ENCODE measurements at places on chromosomes 5 and 9.

DNA sequence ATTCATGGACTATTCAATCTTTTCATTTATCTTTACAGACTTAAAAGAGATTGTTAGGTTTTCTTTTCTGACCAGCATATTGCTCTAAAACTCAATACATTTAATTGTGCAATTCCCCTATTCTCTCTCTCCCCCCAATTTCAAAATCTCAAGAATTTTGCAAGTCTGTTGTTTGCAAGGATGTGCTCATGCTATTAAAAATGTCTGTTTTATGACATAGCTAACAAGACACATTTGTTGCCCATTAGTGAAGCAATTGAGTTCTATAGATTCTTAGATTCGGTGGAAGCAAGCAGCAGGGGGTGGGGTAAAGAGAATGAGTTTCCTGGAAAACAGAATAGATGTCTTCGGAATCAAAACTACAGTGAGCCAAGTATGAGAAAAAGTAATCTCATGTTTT is 8.5 kb upstream of the CSNK1A1 start:
- no peak for DNase-seq

- no peak for DNase-seq
Observed at GRCh38 chr5:56608217-56608925, 207.0 kb upstream of the MAP3K1 start.

DNA sequence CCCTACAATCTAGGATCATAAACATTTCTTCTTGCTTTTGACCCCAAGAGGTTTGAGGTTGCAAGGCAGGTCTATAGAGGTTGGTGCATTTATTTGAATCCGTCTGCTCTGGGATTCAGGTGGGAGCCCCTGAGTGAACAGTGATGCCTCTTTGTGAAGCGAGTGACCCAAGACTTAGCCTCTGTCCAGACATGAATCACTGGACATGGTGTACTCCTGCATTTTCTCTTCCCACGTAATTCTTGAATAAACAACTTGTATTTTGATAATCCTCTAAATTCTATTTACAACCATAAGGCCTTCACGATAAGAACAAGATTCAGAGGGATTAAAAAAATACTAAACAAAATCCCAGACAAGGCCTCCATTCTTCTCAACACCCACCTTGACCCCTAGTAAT is 67.5 kb upstream of the PLPP6 start:
- no peak for DNase-seq

GRCh38 chr9:93464395-93464794 is 11.0 kb upstream of the FAM120AOS start:
- DNase-seq = no peak

DNA sequence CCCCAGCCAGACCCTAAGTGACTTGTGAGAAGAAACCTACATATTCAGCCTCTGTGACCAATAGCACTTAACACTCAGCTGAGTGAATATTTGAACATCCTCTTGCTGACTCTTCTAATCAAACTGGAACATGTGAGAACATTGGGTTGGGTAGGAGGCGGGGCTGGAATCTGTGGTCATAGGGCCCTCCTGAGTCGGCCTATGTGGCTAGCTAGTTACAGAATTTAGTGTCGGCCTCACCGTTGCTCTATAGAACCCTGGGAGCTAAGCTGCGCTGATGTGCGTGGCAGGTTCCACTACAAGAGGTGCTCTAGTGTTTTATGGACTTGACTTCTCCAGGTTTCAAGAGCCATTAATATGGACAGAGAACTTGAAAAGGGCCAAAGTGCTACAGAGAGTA is 138.8 kb downstream of the DROSHA start:
- no peak for DNase-seq

- no peak for DNase-seq
Observed at GRCh38 chr5:123950701-123951581, 439.0 kb downstream of the CSNK1G3 start.

DNA sequence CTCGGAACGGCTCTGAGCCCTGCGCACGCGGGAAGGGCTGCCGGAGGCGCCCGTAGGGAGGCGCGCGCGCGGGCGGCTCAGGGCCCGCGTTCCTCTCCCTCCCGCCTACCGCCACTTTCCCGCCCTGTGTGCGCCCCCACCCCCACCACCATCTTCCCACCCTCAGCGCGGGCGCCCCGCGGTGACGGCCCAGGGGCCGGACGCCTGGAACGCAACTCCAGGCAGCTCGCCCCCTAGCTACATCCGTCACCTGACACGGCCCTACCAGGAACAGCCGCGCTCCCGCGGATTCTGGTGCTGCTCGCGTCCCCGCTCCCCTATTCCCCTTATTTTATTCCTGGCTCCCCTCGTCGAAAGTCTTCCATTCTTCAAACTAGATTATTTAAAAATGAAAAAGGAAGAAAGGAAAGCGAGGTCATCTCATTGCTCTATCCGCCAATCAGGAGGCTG is at the start of gene CDKN2B-AS1:
Gene CDKN2B-AS1, plus strand, starts transcription at position 236 of the 450 bp plus-strand sequence.
- DNase-seq = no peak

DNA sequence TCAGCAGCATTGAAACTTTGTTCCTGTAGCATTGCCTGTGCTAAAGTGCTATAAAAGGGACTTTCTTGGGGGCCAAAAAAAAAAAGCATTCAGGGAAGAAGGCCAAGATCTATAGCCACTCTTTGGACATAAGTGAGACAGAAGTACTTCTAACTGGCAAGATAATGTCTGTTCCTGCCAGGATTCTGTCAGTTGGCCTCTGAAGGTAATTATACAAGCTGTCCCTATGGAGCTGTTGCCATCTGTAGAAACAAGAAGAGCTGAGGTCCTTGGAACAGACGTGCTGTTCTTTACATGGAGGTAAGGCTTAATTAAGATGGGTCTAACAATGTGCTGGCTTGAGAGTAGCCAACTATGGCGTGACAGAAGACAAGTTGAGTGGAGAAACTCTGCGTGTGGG is 9.7 kb downstream of the KIF20A start:
- no peak for DNase-seq

GRCh38 chr5:11734369-11734768 is 169.9 kb downstream of the CTNND2 start:
- DNase-seq = no peak

DNA sequence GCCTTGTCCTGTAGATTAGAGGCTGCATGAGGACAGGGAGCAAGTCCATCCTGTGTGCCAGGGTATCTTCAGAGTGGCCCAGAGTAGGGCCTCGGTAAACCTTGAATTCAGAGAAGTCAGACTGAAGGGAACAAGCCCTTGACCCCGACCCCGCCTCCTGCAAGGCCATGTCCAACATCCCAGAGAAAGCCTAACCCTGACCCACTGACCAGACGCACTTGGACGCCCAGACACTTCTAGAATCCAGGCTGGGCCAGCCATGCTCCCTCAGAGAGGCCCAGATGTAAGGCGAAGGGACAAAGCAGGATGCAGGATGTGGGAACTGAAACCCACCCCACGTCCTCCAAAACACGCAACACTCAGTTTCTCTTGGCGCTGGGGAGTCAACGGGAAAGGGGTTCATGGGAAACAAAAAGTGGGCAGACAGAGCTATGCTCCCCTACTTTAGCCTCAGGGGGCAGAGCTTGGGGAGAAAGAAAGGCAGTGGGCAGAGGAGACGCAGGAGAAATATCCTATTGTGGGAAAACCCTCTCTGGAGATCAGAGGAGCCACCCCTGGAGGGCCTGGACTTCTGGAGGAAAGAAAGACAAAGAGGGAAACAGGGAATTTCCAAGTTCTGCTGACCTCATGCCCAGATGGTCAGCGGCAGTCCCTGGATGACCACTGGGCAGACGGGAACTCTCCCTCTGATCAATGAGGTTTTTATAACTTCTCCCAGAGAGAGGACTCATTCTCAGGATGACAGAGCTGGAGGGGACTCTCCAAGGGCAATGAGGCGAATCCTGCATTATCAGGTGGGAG is 13.0 kb downstream of the TNIP1 start:
- DNase-seq = no peak

GRCh38 chr9:132409828-132410528 is at the start of gene CFAP77:
TSS of gene CFAP77 (plus strand) at chr9:132410211. CDS start at chr9:132410272, 61 bp downstream.
- no peak for DNase-seq

GRCh38 chr5:131821221-131821620 is 24.4 kb upstream of the FNIP1 start:
- DNase-seq = no peak

- no peak for DNase-seq
Observed at GRCh38 chr5:83492331-83492730, 20.8 kb downstream of the VCAN start.

GRCh38 chr9:70553707-70554673 is 139.5 kb upstream of the KLF9 start:
- DNase-seq = no peak

- DNase-seq = no peak
Observed at GRCh38 chr5:112317866-112318265, 101.2 kb downstream of the EPB41L4A start.

DNA sequence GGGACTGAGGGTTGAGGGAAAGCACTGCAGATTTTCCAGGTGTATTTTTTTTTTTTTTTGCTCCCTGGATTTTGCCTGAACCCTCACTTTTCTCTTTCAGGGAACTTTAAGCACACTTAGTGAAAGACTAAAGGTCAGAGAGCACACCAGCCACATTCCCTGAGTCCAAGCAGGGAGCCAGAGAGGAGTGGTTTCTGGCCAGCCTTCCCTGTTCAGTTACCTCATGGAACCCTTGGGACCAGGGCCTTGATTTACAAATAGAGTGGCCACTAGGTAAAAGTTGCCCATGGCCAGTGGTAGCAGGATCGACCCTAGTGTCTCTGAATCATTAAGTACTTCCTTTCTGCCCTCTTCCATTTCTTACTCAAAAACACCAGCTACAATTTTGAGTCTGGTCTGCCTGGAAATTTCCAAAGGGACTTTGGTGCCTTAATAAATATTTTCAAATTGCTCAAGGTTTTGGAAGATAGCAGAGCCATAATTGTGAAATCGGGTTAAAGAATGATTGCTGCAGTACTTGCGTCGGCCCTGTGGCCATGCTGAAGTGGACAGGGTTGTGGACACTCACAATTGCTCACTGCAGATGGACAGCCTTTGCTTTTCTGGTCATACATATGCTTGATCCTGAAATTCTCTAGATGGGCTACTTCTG is 14.5 kb downstream of the PALM2AKAP2 start:
- no peak for DNase-seq

DNA sequence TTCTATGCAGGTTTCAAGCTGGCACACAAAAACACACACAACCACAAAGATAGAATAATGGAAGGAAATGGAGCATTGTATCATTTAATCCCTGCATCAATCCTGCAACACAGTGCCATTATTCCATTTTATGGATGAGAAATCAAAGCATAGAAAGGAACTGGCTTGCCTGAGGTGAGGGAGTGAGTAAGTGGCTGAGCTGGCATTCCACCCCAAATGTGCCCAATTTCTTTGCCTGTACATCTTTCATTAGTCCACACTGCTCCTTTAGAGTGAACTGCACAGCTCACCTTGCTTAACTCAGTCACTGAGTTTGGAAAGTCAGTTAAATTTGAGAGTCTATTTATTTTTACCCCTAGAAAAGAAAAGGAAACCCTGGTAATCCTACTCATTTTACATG is 28.9 kb downstream of the ZNF366 start:
- DNase-seq = no peak

GRCh38 chr9:121937240-121937639 is 155.9 kb downstream of the TTLL11 start:
- DNase-seq = no peak

GRCh38 chr9:98342098-98342819 is 86.8 kb upstream of the TBC1D2 start:
- no peak for DNase-seq

DNA sequence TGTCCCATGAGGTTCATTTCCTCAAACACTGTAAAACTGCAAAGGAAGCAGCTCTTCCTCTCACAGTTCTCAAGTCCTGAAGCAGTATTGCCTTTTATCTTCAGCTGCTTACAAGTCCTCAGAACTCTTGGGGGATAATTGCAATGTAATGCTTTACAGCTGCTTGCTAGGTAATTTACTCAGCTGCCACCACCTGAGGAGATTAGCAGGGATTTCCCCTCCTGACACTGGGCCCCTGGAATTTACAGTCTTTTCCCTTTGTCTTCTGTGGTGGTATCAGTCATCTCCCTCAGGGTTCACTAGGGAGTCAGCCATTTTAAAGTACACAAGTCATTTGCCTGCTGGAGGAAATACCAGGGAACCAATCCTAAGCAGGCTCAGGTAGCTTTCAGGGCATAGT is 754.3 kb upstream of the GRAMD2B start:
- no peak for DNase-seq

- no peak for DNase-seq
Observed at GRCh38 chr9:123941524-123942070, 11.7 kb upstream of the DENND1A start.

GRCh38 chr5:10600626-10601245 is 36.9 kb downstream of the ANKRD33B start:
- no peak for DNase-seq

DNA sequence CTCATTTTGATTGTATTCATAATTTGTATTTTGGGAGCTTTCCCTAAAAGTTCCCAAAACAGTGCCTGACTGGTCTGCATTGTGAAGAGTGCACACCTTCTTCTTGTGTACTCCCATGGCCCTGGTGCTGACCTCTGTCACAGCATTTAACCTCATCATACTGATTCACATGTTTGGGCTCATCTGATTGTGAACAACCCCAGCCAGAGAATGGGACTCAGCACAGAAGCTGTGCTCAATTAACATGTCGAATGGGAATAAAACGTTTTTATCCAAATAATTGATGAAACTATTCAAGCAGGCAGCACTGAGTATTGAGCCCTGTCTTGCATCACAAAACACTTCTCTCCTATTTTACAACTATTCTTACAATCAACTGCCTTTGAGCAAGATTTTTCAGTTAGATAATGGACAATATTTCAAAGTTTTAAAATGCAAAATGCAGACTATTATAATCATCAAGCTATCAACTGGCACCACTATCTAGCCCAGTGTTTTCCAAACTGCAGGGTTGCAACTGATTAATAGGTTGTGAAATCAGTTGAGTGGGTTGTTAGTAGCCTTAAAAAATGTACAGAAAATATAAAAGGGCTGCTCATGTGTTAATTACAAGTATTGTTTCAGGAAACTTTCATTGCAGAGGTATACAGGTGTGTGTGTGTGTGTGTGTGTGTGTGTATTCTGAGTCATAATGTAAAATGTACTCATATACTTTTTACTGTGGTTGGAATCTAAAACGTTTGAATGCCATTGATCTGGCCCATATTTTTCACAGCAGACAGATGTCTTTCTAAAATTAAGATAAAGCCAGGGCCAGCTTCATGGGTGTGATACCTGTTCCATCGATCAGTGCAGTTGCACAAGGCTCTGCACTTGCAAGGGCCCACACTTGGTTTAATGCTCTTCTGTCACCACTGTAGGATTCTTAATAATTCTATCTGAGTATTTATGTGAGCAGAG is 190.5 kb downstream of the PIK3R1 start:
- DNase-seq = no peak

DNA sequence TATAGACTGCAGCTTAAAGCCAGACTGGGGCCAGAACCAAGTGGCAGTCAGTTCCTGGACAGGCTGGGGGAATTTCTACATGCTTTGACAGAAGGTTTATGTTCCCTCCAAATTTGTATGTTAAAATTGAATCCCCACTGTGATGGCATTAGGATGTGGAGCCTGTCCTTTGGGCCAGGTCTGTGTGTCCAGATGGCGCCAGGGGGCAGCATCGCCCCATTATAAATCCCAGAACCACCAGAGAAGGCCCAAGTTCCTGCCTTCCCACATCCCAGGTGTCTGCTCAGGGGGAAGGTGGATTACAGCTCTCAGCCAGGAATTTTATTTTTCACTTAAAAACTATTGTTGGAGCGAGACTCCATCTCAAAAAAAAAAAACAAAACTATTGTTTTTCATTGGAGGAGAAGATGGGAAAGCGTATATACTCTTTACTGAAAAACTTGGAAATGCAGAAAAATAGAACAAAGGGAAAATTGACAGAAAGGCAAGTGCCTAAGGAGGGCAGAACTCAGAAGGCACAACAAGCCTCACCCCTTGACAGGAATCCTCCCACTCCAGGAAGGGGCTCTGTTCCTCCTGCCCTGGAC is 5.0 kb downstream of the IL3 start:
- DNase-seq = no peak

GRCh38 chr9:136697146-136697820 is 10.0 kb upstream of the AGPAT2 start:
- no peak for DNase-seq
